ENCODE measurements at places on chromosomes 11 and 22. TPM values are rescaled to one million over a fixed set of nuclear protein-coding genes. Genes with fewer than 3 reads are reported as not detected.

- DNase-seq: no peak
Measured at GRCh38 chr11:116336540-116336939, 436.2 kb downstream of the BUD13 start.

Gene TCN2
- 0.12 TPM for total RNA-seq

DNA sequence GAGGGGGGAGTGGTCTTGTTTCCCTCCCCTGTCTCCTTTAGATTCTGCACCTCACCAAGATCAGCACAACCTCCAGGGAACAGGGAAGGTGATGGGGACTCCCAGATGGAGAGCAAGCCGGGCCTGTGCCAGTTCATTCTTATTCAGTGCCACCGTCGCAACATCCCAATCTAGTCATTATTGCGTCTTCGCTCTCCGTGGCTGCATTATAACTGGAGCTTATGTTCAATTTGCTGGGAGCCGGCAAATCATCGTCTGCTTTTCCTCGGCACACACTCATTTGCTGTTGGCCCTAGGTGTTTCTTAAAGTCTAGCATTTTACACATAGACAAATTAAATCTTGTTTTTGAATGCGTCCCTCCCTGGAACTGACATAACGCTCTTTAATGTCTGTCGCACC, 1269.7 kb downstream of the BRD1 start:
- DNase-seq: no peak

Gene BATF2
- 0.51 TPM for total RNA-seq

GRCh38 chr22:46734830-46735453, 3.1 kb downstream of the CERK start:
- peak; percentile 45 for DNase-seq

Gene MAP6
- 0.40 TPM for total RNA-seq

DNA sequence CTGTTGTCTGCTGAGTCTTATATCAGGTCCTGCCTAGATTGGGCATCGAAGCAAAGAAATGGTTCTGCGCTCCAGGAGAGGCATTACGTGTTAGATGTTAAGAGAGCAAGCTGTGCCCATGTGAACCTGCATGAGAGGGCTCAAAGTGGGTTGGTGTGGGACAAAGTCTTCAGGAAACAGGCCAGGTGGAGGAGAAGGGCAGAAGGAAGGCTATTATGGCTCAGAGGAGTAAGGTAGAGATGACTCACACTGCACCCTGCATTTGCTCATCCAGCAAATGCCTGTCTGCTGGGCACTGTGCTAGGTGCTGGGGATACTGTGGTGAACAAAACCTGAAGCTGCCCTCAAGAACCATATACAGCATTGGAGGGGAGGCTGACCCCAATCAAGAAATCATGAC, 5.8 kb downstream of the USP35 start:
- no peak for DNase-seq

Gene OR52N5
- total RNA-seq: not detected

Gene OR51E2
- not detected for total RNA-seq

Measured in Daoy (cell line).